ENCODE measurements at places on chromosomes 6 and 20. TPM values are rescaled to one million over a fixed set of nuclear protein-coding genes. Genes with fewer than 3 reads are reported as not detected.
A peak's percentile ranks its signal among the peaks of the same experiment; 100 is the strongest.

- DNase-seq = no peak
Observed at GRCh38 chr6:113065611-113066010, 718.5 kb downstream of the RFPL4B start.

PACRG gene
- total RNA-seq = not detected

- no peak for DNase-seq
Observed at GRCh38 chr6:157649311-157650260, 173.5 kb upstream of the SNX9 start.

DNA sequence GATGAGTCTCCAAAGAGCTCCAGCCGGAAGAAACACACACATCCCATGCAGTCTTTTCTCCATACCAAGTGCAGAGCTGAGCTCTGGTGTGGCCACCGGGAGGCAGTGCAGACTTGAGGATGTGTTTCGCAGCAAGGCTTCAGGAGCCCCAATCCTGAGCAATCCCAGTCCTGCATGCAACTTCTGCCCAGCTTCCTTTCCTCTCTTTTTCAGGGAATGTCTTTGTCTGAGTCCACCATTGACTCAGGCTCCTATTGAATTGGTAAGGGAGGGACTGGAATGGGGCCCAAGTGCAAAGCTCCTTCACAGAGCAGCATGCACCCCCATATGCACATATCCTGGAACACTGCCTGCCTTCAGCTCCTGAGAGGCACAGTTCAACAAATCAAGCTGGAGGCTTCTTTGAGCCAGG is 50.5 kb upstream of the ASIP start:
- peak; percentile 53 for DNase-seq

- DNase-seq = no peak
Observed at GRCh38 chr6:110946498-110946897, 12.0 kb upstream of the GTF3C6 start.

PPIL6 gene
- total RNA-seq = 1.8 TPM

GRCh38 chr20:10660661-10661060 is 13.1 kb downstream of the JAG1 start:
- no peak for DNase-seq

PSORS1C2 gene
- not detected for total RNA-seq

SLC17A3 gene
- not detected for total RNA-seq

DNA sequence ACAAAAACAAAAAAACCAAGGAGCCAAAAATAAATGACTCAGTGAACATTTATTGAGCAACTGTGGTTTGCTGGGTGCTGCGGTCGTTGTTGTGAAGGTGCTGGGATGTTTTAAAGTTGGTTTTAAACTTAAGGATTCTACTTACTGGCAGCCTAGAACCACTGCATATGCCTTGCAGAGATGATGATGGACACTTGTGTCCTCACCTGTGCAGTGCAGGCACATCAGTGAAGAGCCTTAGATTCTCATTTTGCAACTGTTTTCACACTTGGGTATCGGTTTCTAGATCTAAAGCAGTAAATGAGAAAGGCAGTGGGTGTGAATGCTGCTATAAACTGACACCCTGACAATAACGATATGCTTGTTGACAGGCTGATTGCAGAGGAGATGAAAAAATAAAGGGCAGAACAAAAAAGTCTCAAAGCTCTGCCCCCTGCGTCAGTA is 68.8 kb downstream of the UTRN start:
- DNase-seq = no peak

DNA sequence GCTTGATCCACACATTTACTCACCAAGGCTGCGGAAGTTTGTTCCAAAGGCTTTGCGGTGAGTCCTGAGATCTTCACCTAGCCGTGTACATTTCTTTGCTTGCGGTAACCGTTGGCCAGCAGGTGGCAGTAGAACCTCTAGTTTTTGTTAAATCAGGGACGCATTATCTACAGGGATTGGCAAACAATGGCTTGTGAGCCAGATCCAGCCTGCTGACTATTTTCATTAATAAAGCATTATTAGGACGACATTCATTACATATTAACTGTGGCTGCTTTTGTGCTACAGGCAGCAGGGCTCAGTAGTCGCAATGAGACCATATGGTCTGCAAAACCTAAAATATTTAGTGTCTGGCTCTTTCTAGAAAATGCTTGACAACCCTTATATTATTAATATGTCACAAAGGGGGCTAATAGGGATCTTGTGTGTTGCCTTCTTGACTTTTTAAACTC is 174.1 kb downstream of the DOK5 start:
- peak; percentile 61 for DNase-seq

GRCh38 chr20:33569802-33570391 is 80.0 kb downstream of the CBFA2T2 start:
- DNase-seq = no peak

DNA sequence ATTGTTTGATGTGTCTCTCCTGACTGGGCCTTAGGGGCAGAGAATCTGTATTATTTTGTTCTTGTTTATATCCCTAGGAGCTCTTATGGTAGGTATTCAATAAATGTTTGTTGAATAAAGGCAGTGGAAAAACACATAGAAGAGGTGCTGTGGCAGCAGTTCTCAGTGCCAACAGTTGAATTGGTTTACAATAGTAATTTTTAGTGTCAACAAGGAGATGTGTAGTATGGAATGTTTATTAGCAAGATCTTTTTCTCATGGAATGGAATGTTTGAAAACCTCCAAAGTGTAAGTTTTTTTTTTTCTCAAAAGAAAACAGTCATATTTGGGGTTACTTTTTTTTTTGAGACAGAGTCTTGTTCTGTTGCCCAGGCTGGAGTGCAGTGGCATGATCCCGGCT is 28.0 kb downstream of the ASXL1 start:
- DNase-seq = no peak

HCRTR2 gene
- total RNA-seq = not detected

DNA sequence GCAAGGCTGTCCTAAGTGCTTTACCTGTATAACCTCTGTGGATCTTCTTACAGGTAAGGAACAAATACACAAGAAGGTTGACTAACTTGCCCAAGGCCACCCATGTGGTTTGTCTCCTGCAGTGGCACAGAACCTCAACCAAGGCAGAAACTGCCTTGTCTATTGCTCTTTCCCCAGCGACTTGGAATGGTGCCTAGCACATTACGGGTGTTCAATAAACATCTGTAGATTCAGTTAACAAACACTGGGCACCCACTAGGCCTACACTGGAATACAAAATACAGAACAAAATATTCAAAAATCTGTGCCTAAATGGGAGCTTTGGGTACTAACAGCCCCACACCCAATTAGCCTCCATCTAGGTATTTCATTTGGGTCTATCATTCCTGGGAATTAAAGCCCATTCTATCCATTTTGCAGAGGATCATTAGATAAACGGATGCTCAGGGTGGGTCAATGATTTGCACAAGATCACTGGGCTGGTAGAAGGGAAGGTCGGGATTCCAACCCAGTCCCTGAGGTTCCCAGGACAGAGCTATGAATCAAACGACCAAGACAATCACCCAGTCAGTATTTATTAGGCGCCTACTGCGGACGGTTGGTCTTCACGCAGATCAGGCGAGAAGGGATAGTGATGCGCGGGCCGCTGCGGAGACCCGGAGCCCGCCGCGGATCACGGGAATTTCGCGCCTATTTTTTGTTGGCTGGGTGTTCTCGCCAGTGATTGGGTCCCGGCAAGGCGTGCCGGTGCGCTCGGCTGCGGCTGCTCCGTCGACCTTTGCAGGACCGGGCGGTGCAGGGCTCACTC is at the start of gene STK35:
Gene STK35 (plus strand): TSS at position 771 of the 808 bp plus-strand sequence. CDS start 55 bp downstream, outside the sequence.
- no peak for DNase-seq

GRCh38 chr20:48789781-48790472 is 37.9 kb downstream of the PREX1 start:
- no peak for DNase-seq

CNR1 gene
- 20.4 TPM for total RNA-seq

CST2 gene
- total RNA-seq = not detected

PHACTR3 gene
- total RNA-seq = not detected

MYB gene
- total RNA-seq = 1.4 TPM

GRCh38 chr20:48069596-48069995 is 284.3 kb upstream of the SULF2 start:
- DNase-seq = no peak

GRCh38 chr6:142845143-142845571 is 99.8 kb downstream of the HIVEP2 start:
- peak; percentile 57 for DNase-seq

LHFPL5 gene
- total RNA-seq = not detected

DNA sequence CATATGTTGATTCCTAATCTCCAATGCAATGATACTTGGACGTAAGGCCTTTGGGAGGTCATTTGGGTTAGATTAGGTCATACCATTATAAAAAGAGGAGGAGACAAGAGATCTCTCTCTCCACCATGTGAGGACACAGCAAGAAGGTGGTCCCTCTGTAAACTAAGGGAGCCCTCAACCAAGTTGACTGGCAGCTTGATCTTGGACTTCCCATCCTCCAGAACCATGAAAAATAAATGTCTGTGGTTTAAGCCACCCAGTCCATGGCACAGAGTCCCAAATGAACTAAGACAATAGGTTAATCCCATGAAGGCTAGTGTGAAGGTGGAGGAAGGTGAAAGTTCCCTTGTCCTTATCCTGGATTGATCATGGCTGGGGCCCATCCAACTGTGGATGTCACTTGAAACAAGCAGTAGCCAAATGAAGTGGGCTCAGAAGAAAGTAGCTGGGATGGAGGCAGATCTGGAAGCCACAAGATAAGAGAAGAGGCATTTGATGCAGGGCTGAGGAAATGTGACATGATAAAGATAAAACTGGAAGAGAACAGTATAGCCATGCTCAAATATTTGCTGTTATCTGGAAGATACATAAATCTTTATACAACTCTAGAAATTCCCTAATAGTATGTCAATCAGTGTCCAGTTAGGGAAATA is 99.9 kb downstream of the BANF2 start:
- no peak for DNase-seq

CAP2 gene
- total RNA-seq = not detected

DNA sequence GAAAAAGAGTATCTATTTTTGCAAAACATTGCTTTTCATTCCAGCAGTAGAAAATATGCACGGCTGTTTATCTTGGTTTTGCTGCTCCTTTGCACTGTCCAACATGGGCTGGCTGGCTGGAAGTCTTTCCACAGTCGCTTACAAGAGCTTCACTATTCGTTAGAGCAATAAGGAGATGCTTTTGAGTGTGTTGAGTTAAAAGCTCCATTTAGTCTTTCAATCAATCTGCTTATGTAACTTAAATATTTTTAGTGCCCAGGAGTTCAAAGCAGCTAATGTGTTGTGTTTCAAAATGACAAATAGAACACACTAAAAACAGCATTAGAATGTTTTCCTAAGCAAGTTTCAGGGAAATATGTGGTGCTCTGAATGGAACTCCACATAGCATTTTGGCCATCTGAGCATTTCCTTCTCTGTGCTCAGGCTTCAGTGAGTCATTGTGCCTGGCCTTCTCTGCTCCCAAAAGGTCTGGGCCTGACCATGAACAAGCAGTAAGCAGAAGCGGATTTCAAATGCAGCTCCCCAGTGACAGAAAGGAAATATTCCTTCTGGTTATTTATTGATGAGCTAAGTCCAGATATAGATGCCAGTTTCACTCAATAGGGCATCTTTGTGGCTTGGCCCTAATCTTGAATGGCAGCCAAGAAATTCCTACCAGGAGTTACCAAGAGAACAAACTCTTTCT is 580.3 kb downstream of the TENT5A start:
- DNase-seq = no peak

- peak; percentile 27 for DNase-seq
Observed at GRCh38 chr20:53828682-53829254, 235.1 kb upstream of the ZNF217 start.

GRCh38 chr6:148545901-148546300 is 200.9 kb upstream of the UST start:
- DNase-seq = no peak

GPANK1 gene
- total RNA-seq = 24.2 TPM

DNA sequence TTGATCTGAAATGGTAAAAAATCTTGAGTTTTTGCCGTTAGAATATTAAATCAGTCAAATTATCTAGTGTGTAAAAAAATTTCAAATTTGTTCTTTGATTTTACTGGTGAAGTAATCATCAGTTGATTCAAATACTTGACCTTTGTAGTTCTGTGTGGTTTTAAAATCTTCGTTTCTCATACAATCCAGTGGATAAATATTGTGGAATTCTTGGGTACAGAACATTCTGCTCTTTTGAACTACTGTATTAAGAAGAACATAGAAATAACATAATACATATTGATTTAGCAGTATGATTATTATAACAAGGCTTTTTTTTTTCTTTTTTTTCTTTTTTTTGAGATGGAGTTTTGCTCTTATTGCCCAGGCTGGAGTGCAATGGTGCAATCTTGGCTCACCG is 491.8 kb downstream of the CD109 start:
- no peak for DNase-seq
